Myocyte (in vitro differentiated cells): ENCODE measurements at places on chromosomes 6 and 20.
A peak's percentile ranks its signal among the peaks of the same experiment; 100 is the strongest.

- DNase-seq: no peak
These were observed 491.0 kb downstream of the HAO1 start for GRCh38 chr20:7449269-7449668.

- peak; percentile 55 for DNase-seq
These were observed 48.6 kb upstream of the FABP7 start for GRCh38 chr6:122730775-122731386.

DNA sequence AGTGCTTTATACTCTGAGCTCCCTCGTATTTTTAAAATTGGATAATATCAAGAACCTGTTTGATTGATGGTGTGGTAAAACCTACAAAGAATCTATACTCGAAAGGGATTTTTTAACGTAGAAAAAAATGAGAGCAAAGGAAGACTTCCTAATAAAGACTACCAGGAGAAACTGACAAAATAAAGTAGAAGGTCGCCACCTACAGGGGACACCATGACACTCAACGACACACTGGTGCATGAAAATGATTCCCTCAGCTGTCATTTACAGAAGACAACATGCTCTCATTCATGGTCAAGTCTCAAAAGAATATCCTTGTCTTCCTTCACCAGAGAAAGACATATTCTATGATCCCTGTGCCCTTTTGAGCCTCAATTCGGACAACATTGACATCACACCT, 10.1 kb upstream of the NHSL1 start:
- DNase-seq: peak; percentile 63

DNA sequence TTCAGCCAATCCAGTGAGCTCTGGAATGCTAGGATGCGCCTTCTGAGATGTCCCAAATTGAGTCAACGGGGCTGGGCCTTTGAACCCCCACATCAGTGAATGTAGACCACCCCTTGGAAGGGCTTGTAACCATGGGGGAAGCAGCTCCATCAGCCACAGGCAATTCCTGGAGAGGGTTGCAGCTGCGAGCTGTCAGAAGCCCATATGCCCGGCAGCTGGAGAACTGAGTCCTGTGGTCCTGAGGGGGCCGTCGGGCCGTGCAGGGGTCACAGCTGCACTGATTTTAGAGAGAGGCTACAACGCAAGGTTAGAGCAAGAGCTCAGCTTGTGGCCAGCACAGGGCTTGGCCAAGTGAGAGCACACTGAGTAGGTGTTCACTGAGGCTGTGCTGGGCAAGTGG, 121.3 kb downstream of the TOX2 start:
- no peak for DNase-seq

DNA sequence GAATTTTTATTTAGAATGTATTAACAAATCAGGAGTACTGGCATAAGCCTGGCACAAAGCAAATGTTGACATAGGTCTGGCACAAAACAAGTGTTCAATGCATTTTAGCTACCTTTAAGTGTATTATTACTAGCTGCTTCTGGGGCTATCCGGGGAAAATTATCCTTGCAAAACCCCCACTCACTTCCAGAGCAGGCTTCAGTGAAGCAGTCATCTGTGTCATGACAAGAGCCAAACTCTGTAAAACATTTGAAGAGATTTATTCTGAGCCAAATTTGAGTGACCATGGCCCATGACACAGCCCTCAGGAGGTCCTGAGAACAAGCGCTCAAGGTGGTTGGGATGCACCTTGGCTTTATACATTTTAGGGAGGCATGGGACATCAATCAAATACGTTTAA, 6.4 kb upstream of the TRIM38 start:
- no peak for DNase-seq

DNA sequence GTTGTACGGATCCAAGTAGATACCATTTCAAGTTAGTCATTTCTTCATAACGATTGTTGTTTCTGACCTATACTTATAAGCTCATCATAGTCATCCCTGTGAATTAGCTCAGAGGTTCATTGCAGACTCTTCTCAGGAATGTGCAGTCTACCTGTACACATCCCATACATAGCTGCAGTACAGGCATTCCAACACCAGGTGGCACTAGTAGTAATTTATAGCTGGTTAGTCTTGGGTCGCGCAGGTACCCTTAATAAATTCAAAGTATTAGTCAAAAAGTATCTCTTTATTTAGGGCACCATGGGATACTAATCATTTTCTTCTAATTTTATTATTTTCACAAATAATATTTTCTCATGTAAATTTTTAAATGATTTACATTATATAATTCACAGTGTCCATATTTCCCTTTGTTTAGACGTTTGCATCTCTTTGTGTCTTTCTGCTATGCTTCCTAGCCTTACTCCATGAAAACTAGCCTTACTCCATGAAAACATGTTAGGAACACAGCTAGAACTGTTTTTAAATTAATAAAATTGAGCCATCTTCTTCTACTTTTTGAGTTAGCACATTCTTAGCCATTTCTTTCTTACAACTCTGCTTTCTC, 128.6 kb upstream of the FAM83B start:
- DNase-seq: peak; percentile 38

GRCh38 chr6:170090561-170090960, 200.3 kb downstream of the DLL1 start:
- no peak for DNase-seq

- DNase-seq: no peak
These were observed 594.8 kb upstream of the ARID1B start for GRCh38 chr6:156182356-156182755.

DNA sequence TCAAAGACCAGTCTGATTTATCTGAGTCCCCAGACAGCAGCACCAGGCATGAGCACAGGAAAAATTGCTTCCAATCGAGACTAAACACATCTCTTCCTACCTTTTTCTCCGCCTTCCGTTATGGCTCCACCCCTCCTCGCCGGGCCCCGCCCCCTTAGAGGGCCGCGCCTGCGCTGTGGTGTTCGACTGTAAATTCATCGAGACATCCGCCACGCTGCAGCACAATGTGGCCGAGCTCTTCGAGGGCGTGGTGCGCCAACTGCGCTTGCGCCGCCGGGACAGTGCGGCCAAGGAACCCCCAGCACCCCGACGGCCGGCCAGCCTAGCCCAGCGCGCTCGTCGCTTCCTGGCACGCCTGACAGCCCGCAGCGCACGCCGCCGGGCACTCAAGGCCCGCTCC, 8.9 kb downstream of the REM1 start:
- DNase-seq: no peak

DNA sequence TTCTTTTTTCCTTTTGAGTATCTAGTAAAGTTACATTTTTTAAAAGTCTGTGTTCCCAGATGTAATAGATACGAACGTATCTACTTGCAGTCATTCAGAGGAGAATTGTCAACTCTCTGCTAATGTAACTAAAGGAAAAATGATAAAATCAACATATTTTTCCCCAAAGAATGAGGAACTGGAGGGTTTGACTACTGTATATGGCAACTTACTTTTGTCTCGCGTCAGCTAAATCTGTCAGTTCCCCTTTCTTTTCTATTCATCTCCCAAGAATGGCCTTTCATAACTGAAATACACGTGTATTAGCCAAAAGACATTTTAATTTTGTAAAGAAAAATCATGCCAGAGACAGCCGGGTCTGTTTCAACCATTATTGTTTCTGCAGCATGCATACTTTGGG, 5.4 kb downstream of the EYA2 start:
- DNase-seq: no peak
